ENCODE measurements at places on chromosomes 5 and 9.

GRCh38 chr5:106822851-106823250, 847.9 kb downstream of the EFNA5 start:
- no peak for DNase-seq

DNA sequence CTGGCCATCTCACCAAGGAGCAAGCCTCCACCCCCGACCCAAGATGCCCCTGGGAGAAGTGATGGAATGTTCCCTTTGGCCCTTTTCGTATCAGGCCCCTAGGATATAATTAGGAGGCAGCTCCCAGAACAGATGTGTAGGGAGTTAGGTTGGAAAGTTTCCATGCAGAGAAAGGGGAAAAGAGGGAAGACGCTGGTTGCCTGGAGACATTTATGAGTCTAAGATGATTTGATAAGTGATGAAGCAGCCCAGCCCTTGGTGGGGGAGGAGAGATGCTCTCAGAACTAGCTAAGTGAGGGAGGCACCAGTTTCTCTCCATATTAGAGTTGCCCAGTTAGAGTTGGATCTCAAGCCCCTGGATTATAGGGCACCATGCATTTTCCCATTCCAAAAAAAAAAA, 137.5 kb downstream of the GNA14 start:
- DNase-seq = no peak

DNA sequence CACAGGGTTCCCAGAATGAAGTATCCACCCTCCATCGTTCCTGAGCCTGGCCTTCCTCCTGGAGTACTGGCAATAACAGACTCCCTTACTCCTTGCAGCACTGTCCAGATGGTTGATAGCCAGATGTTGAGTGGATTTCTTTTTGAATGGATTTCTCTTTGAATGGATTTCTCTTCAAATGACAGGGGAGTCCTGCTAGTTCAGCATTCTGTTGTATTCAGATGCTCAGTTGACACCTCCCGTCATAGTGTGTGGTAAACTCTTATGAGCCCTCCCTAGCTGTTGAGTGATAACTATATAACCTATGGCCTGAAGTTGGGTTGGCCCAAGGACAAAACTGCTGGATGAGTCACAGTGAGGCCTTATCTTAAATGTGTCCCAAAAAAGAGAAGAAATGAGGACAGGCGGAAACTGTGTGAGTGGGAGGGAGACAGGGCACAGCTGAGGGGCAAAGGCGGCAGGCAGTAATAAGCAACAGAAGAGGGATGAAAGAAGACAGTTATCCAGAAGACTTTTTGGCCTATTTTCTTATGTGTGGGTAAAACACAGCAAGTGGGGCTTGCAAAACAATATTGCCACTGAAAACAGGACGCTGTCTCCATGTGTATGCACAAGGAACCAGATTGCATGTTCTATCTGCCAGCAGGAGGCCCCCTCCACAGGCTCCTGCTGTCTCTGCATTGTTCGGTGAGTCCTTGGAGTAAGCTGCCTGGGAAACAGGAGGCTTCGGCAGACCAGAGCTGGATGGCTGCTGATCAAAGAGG, 209.5 kb upstream of the S1PR3 start:
- no peak for DNase-seq

DNA sequence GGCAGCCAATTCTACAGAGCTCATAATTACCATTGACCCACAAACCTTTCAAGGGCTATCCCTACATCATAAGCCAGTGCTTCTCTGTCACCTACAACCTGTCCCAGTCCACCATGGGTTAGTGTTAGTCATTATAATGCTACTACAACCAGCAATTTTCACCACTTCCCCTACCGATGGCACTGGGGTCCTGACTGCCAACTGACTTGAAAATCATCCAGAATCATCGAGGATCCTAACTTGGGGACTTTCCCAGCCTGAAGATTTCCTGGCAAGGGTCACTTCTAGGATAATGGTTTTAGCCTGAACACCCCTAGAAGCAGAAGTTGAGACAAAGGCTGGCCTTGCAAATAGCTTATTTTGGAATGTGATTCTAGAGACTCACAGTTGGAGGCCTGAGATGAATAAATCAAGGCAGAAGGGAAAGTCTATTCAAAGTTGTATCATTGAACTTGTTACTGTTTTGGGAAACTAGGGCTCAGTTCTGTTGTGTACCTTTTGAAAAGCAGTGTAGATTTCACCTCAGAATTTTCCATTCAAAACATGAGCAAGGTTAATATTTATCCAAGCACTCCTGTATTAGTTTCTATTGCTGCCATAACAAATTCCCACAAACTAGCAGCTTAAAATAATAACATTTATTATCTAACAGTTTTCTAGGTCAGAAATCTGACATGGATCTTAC, 633.0 kb downstream of the LRRC70 start:
- no peak for DNase-seq

DNA sequence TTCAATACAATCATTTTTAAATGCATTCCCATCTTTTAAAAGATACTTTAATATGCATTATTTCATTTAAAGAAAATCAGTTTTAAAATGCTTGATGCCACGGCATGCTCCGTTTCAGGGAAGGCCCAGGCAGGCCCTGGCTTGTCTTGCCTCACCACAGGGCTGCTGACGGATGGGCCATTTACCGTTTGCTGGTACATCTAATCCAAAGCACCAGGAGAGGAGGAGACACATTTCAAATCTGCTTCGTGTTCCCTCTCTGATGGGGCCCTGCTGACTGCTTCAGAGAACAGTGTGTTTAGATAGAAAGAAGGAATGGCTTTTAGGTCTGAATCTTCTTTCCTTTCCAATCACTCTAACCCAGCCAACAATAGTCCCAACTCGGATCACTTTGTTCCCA, 185.2 kb downstream of the DCP2 start:
- no peak for DNase-seq

DNA sequence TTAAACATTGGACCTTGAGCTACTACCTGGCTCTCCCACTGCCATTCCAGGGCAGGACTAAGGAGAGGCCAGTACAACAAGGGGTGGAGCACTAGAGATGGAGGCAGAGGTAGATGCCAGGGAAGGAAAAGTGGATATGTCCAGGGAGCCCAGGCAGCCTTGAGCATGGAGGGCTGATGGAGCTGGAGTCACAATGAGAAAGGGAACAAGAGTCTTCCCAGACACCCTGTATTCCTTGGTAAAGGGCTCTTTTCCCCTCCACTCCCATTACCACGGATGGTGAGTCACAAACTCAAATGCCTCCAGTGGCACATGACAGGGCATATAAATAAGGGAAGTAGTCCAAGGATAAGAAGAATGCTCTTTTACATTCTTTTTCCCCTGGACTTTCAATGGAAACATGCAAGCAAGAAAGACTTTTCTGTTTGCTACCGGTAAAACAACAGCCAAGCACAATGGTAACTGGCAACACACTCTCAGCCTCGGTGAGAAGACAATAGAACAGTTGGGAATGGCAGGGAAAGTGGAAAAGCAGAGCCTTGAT, 16.7 kb downstream of the ERAP1 start:
- no peak for DNase-seq

GRCh38 chr9:21070171-21070571, 7.6 kb downstream of the IFNB1 start:
- DNase-seq = peak; percentile 13

- no peak for DNase-seq
These were observed 111.1 kb downstream of the ASTN2 start for GRCh38 chr9:117303643-117304230.

- DNase-seq = no peak
These were observed 145.1 kb upstream of the PANK3 start for GRCh38 chr5:168724227-168724626.

GRCh38 chr9:93166699-93167098, 17.2 kb upstream of the WNK2 start:
- no peak for DNase-seq

- no peak for DNase-seq
These were observed 171.0 kb downstream of the HSD17B3 start for GRCh38 chr9:96130970-96131369.

DNA sequence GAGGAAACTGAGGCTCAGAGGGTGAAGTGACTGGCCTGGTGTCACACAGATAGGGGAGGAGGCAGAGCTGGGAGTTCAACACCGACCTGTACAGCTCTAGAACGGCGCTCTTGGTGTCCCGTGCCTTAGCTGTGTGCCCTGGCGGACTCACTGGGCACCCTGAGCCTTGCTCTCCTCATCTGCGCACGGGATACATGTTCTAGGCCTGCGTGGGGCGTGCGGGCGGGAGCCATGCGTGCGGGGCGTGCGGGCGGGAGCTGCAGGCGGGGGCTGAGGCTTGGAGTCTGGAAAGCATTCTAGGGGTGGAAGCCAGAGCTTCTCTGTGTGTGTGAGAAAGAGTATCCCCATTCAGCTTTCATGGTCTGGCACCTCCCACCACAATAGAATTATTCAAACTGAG, 165.3 kb downstream of the GAPVD1 start:
- no peak for DNase-seq

- DNase-seq = no peak
These were observed 15.0 kb upstream of the HMGCR start for GRCh38 chr5:75322066-75322465.

DNA sequence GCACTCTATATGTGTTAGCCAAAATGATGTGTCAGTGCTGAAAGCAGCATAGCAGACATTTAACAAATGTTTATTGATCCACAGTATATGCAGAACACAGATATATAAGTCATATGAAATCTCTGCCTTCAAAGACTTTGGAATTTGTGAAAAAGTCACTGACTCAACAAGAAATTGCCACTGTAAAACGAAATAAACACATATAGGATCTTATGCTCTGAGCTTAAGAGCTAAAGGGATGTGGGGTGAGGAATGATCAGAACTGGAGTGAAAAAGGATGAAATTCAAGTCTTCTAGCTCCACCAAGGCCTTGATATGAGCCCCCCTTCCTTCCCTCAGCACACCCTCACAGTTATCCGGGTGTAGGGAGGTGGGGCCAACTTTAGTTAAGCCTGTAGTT, 49.9 kb downstream of the PLAC8L1 start:
- DNase-seq = no peak

DNA sequence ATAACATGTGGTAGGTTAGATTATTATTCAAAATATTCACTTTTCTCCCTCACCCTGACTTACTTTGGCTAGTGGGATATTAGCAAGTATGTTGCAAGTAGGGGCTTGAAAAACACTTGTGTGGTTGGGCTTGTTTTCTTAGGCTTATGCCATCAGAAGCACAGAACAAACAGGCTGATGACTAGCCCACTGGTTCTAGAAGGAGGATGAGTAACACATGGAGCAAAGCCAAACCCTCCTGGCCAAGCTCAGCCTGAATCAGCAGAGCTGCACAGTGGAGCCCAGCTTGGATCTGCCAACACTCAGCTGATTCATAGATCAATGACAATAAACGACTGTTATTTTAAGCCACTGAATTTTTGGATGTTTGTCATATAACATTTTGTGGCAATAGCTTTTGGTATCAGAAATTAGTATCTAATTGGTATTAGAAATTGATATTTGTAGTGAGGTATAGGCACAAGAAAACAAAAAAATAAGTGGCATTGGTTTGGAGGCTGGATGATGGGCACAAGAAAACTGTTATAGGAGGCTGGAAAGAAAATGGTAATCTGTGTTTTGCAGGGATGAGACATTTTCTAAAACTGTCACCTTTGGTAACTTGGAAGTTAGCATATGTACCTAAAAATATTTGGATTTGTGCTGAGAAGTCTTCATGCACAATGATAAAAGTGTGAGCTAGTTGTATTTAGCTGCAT, 46.1 kb upstream of the ZBED3 start:
- DNase-seq = no peak

GRCh38 chr9:76115982-76116646, 225.6 kb downstream of the PCSK5 start:
- DNase-seq = no peak

- DNase-seq = no peak
These were observed 44.6 kb downstream of the WHRN start for GRCh38 chr9:114460513-114461199.

GRCh38 chr9:120619751-120620655, 40.0 kb upstream of the CDK5RAP2 start:
- peak; percentile 35 for DNase-seq

- DNase-seq = no peak
These were observed 37.0 kb upstream of the RANBP6 start for GRCh38 chr9:6052293-6052919.

DNA sequence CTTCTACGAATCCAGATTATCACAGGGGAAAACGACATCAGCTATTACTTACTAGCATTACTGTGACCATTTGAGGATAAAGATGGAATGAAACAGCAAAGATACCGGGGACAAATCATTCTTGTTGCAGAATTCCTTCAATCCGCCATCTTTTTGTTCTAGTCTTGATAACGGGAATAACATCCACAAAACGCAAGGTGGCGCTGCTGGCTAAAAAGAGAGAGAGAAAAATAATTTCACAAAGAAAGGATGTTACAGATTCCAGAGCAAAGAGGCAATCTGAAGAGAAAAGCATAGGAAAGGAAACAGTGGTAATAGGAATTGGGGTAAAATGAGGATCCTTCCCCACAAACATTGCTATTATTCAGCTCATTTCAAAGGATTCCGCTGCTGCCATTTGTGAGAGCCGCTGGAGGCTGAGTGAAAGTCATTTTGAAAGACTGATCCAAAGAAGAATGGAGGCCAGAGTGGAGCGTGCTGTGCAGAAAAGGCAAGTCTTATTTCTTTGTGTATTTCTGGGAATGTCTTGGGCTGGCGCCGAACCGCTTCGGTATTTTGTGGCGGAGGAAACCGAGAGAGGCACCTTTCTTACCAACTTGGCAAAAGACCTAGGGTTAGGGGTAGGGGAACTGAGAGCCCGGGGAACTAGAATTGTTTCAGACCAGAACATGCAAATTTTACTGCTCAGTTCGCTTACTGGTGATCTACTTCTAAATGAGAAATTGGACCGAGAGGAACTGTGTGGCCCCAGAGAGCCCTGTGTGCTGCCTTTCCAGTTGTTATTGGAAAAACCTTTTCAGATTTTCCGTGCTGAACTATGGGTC, at the start of gene PCDHB7:
PCDHB7 (plus strand) TSS at position 264 of the 824 bp plus-strand sequence; CDS start at position 456, 192 bp downstream.
- peak; percentile 50 for DNase-seq

GRCh38 chr9:116900543-116900942, 213.4 kb downstream of the TRIM32 start:
- DNase-seq = no peak

- DNase-seq = no peak
These were observed 76.0 kb upstream of the DAP start for GRCh38 chr5:10836986-10837385.

GRCh38 chr5:74963407-74963806, 89.0 kb downstream of the GCNT4 start:
- DNase-seq = no peak

DNA sequence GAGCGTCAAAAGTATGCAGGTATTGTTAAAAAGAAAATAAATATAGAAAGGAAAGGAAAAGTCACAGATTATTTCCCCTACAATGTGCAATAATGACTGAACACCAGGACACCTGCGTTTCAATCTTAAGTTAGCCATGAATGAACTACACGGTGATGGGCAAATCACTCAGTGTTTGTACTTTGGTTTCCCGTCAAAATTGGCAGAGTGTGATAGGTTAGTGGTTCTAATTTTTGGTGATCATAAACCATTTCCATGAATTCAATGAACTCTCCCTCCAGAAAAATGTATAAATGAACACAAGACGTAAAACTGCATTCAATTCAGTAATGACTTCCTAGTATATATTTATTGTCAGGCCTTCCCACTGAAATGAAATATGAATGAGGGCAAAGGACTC, 59.0 kb upstream of the ITGA1 start:
- DNase-seq = no peak

GRCh38 chr5:6431214-6432195, 17.2 kb upstream of the UBE2QL1 start:
- DNase-seq = no peak

- peak; percentile 2 for DNase-seq
These were observed 22.7 kb upstream of the FSTL4 start for GRCh38 chr5:133635051-133635450.
